ENCODE measurements at places on chromosomes 1 and 21.

GRCh38 chr1:84116558-84116957 is 27.5 kb upstream of the PRKACB start:
- DNase-seq, result no peak

DNA sequence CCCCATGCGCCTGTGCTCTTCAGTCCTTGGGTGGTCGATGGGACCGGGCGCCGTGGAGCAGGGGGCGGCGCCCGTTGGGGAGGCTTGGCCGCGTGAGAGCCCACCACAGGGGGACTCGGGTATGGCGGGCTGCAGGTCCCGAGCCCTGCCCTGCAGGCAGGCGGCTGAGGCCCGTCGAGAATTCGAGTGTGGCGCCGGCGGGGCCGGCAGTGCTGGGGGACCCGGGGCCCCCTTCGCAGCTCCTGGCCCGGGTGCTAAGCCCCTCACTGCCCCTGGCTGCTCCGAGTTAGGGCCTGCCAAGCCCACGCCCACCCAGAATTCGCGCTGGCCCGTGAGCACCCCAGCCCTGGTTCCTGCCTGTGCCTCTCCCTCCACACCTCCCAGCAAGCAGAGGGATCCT is 26.1 kb downstream of the TLR5 start:
- no peak for DNase-seq

DNA sequence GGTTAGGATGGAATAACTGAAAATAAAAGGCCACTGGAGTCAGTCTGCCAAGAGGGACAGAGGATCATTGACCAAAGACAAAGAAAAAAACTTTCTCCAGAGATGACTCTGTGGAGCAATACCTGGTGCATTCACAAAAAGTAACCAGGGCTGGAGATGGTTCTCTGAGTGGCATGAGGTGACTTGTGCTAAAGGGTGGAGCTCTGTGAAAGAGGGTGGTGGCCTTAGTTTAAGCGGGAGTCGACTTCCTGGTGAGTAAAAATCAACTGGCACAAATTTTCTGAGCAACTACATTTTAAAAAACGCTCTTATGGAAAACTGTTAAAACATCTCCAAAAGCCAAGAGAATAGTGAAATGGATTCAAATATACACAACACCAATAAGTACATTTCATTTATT is 10.0 kb downstream of the NHLH2 start:
- DNase-seq, result no peak

GRCh38 chr1:85229574-85230097 is 28.8 kb upstream of the SYDE2 start:
- no peak for DNase-seq

DNA sequence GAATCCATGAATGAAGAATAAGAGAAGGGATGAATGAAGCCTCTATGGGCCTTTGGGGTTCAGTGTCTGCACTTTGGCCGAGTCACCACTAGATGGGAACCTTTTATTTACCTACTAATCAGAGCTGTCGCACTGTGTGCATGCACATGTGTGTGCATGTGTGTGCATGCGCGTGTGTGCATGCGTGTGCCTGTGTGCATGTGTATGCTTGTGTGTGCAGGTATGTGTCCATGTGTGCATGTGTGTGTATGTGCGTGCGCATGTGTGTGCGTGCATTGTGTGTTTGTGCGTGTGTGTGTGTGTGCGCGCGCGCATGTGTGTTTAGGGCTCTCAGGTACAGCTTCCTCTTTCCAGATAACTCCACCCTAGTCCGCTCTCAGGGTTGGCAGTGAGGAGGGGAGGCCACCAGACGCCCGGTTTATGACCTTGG is 20.4 kb upstream of the UBXN10 start:
- no peak for DNase-seq

GRCh38 chr1:2134266-2134620 is 60.3 kb downstream of the FAAP20 start:
- no peak for DNase-seq

GRCh38 chr1:52444463-52444862 is 40.1 kb downstream of the PRPF38A start:
- DNase-seq, result no peak

DNA sequence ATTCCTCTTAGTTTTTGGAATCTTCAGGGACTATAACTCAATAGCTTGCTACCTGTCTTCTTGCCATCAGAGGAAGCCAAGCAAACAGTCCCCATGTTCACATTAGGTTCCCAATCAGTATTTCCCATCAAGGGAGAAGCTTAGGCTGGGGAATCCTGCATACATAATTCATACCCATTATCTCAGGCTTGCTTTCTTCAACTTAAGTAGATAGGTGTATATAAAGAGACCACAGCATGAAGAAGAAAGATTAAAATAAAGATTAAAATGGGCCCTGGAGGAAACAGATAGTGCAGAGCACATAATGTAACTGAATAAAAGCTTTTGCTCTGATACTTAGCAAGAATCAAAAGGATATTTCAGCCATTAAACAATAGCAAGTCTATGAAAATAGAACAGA is 29.0 kb upstream of the KCNK1 start:
- DNase-seq, result no peak

- DNase-seq, result no peak
Observed at GRCh38 chr1:201543871-201544642, 5.1 kb downstream of the NAV1 start.

- no peak for DNase-seq
Observed at GRCh38 chr1:160416369-160416768, 16.0 kb downstream of the VANGL2 start.

DNA sequence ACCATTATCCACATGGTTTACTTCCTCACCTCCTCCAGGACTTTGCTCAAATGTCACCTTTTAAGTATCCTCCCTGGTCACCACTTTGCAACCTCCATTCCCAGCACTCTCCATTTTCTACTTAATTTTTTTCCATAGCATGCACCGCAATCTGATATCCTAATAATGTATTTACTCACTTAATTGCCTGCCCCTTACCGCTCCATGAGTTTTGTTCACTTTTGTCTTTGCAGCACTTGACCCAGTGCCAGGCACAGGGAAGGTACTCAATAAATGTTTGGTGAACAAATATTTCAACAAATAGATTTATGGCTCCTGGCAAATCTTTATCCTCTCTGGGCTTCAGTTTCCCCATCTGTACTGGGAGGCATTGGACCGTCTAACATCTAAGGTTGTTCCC is 53.6 kb downstream of the UBE2T start:
- no peak for DNase-seq

- DNase-seq, result no peak
Observed at GRCh38 chr1:12448746-12449177, 169.2 kb downstream of the DHRS3 start.

GRCh38 chr1:181284978-181285377 is 196.5 kb downstream of the IER5 start:
- DNase-seq, result no peak

- DNase-seq, result no peak
Observed at GRCh38 chr1:56798053-56798471, 21.1 kb downstream of the FYB2 start.

DNA sequence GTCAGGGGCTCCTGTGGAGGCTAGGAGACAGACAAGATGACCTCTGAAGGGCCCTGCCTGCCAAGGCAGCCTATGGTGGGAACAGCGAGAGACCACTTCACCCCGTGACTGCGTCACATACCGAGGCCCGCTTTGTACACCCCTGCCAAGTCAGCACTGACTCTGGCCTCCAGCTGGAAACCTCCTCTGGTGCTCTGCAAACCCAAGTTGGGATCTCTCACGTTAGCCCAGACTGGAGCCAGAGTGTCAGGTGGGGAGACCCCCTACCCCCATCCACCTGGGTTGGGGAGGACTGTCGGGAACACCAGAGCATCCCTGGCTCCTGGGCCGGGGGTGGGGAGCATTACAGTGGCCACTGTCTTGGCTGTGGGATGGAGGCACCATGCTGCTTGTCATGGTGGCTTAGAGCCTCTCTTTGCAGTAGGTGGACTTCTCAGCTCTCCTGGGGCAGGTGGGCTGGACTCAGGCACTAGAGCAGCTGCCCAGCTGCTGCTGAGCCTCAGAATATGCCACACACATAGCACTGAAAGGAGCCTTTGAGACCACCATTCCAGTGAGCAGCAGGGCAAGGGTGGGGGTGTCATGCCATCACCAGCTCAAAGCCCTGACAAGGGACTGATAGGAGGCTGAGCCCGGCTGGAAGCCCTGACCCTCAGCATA is 50.4 kb downstream of the ELK4 start:
- DNase-seq, result no peak

GRCh38 chr21:43588957-43589356 is 70.3 kb downstream of the HSF2BP start:
- no peak for DNase-seq

GRCh38 chr1:234758851-234759250 is 148.9 kb upstream of the IRF2BP2 start:
- DNase-seq, result no peak

- no peak for DNase-seq
Observed at GRCh38 chr1:183864611-183865010, 59.7 kb downstream of the RGL1 start.

- no peak for DNase-seq
Observed at GRCh38 chr1:233261206-233261605, 34.3 kb downstream of the PCNX2 start.

DNA sequence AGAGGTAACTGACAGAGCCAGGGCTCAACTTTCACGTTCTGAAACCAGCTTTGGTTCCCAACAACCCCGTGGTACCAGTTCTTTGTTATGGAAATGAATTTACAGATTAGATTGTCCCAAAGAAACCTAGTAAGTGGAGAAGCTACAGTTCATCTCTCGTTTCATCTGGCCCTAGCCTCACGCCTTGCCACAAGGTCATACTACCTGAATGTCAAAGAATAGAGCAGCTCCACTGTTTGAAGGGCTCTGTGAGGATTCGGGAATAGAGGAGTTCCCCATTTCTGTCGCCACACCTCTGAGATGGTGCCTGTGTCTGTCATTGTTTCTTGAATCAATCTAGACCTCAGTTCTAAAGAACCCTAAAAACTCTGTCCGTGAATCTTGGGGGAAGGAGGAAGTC is 15.0 kb upstream of the CDC42 start:
- no peak for DNase-seq
